T1000 (cell line): ENCODE measurements at places on chromosomes 13 and 19.

DNA sequence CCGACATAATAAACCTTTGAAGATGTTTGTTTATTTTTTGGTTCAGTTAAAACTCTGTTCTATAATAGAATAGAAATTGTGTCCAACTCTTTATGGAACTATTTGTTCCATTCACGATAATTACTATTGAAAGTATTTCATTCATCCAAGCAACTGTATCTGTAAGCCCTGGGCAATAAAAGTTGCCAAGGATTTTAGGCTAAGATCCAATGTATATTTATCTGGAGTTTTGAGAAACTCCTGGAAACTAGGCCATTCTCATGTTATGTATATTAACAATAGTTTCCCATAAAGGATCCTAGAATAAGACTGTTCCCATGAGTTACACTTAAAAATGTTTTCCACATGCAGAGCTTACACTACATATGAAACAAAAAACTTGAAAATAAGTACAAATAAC is 261.6 kb downstream of the SLITRK6 start:
- no peak for DNase-seq

GRCh38 chr13:39825886-39826285 is 170.4 kb downstream of the COG6 start:
- DNase-seq = no peak

DNA sequence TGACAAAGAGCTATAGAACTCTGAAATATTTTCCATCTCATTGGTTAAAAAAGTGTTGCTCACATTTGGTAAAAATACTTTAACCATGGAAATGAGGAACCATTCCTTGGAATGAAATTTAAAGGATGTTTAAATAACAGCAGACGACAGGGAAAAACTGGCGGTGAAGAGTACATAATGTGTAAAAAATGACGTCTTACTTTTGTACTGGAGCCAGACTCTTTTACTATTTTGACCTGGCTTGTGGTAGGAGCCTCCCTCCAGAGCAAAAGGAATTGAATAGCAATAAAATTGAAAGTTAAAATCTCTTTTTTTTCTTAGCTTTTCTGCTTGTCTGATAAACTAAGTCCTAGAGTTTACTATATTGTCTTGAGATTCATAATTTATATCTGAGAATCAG is 426.2 kb upstream of the KLHL1 start:
- DNase-seq = no peak

DNA sequence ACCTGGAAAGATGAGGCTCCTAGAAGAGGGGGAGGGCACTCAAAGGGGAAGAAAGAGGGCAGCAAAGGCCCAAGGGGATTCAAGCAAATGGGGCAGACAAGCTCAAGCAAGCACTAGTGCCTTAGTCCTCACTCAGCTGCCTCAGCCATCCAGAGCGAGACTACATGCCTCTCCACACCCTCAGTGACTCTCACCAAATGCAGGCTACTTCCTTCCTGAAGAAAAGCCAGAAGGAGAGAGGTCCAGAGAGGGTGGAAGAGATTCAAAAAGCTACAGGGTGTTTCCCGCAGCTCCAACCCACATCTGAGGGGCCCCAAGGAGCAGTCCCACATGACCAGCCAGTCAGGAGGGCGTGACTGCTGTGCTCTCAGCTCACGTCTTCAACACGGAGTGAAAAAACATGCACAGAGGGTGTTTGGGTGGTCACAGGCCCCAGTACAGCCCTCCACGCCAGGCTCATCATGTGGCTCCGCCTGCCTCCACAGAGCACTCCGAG is 40.5 kb downstream of the MIPEP start:
- DNase-seq = no peak

- no peak for DNase-seq
Measured at GRCh38 chr13:41188584-41188983, 5.8 kb downstream of the KBTBD7 start.

DNA sequence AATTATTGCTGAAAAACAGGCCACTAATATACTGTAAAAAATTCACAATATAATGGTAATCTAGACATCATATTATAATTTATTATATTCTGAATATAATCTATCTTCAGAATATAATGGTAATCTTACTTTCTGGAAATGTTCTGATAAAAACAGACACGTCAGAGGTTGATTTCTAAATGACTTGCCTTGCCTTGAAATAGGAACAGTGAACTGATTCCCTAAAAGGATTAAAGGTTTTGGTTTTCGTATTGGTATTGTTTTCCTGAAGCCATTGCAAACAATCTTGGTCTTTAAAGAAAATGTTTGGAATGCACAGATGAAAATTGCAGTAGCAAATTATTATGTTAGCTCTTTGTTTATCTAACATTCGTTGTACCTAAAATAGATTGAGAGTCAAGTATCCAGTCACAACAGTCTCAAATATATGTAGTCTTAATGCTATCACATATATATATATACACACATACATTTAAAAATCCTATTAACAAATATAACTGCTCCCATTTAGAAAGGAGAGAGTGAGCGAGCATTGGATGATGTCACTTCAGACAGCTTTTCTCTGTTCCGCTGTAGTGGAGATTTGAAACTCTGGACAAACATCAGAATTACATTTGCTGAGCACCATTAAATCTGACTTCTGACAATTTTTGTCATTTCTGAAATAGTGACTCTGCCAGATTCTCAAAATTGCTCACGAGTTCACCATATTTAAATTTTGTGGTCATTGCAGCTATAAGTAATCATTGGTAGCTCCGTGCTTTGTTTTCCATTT is 1.7 kb downstream of the ITM2B start:
- DNase-seq = no peak

- DNase-seq = no peak
Measured at GRCh38 chr13:108315991-108316390, 46.5 kb downstream of the TNFSF13B start.

DNA sequence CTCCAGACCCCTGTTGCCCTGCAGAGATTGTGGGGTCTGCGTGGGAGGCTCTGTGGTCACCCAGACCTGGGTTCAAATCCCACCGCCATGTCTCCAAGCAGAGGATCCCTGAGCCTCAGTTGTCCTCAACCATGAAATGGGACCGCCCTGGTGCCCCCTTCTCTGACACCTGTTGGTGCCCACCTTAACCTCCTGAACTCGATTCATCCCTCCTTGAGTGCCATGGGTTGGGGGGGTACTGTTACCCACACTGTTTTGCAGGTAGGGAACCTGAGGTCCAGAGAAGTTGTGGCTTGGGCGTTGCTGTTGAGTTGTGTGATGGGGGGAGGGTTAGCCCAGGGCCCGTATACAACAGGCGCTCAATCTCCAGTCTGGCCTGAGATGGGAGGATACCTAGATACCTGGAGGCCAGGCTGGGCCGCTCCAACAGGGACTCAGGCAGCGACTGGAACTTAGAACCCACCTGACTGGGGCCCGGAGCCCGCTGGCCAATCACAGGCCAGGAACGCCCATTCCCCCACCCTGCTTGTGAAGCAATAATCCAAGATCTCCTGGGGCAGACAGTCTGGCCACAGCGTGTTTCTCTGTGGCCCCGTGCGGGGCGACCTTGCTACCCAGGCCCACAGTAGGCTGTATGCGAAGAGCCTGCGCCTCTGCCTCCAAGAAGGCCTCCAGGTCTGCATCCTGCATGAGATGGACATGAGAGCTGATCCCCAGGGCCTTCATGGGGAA is 2.8 kb downstream of the ARID3A start:
- no peak for DNase-seq

- no peak for DNase-seq
Measured at GRCh38 chr13:59534806-59535205, 628.9 kb downstream of the DIAPH3 start.

DNA sequence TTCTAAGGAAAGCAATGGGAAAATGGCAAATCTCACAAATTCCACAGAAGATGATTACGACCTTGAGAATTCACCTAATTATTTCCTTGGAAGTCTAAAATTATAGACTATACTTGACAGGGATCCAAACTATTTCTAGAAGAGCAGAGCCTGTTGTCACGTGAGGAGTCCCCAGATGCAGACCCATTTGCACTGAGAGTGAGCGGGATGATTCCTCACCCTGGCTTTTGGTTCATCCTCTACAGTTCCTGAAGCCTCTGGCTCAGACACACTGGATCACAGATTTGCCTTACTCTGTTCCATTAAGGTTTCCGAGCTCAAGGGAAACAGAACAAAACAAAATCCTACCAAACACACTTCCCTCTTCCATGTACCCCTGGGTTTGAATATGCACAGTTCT is 23.0 kb upstream of the CYSLTR2 start:
- DNase-seq = no peak

DNA sequence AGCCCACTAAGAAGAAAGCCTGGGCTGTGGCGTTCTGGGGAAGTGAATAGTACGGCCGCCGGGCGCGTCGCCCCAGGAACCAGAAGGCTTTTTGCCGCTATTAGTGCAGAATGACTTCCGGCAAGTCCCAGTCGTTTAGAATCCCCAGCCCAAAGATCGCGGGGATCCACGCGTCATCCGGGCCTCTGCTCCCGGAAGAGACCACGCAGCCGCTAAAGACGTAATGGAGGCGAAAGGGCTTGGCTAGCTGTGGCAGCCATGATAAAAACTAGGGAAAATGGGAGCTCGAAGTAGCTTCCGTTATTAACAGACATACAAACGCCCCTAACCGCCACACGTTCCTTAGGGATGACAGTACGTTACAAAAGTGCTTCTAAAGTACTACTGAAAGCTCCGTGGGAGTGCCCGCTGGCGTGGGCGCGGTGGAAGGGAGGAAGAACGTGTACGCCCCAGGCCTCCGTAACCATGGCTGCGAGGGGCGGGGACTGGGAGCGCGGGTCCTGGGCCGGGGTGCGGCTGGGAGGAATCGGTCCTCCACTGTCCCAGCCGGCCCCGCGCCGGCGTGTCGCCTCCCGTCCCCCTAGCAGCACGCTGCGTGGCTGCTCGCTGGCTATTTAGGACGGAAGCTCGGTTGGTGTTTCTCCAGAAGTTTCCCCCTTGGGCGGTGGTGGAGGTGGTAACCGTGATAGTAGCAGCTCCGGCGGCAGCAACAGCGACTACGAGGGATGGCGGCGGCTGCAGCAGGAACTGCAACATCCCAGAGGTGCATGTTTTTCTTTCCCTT is at the start of gene SUGT1:
TSS of gene SUGT1 (plus strand) at position 641 of the 784 bp plus-strand sequence. CDS start at position 726, 85 bp downstream.
- DNase-seq = peak; percentile 72

GRCh38 chr19:34713262-34713637 is 20.8 kb upstream of the ZNF181 start:
- no peak for DNase-seq

DNA sequence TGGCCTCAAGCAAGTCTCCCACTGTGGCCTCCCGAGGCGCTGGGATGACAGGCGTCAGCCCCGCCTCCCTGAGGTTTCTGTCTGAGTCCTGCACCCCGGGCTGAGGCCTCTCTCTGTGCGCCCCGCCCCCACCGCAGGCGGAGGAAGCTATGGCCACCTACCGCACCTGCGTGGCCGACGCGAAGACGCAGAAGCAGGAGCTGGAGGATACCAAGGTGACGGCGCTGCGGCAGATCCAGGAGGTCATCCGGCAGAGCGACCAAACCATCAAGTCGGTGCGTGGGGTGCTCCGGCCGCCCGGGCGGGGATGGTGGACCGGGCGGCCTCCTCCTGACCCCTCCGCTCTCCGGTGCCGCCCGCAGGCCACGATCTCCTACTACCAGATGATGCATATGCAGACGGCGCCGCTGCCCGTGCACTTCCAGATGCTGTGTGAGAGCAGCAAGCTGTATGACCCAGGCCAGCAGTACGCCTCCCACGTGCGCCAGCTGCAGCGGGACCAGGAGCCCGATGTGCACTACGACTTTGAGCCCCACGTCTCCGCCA is 12.7 kb downstream of the ARHGAP45 start:
- no peak for DNase-seq

DNA sequence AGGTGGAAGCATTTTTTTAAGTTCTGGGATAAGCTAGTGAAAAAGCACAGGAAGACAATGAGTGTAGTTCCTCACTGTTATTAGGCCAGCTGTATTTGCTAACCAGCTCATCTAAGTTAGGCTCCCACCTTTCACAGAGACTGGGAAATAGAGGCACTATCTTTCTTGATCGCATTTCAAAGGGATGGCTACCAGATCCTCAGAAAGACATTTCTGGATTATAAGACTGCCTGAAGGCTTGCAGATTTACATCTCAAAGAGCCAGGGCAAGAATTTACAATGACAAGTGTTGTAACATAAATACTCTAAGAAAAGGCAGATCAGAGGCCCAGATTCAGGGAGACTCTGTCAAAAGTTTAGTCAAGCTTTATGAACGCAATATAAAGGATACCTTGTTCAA is 1005.5 kb downstream of the PCDH9 start:
- no peak for DNase-seq

GRCh38 chr19:30090476-30090875 is 148.4 kb downstream of the URI1 start:
- DNase-seq = no peak

DNA sequence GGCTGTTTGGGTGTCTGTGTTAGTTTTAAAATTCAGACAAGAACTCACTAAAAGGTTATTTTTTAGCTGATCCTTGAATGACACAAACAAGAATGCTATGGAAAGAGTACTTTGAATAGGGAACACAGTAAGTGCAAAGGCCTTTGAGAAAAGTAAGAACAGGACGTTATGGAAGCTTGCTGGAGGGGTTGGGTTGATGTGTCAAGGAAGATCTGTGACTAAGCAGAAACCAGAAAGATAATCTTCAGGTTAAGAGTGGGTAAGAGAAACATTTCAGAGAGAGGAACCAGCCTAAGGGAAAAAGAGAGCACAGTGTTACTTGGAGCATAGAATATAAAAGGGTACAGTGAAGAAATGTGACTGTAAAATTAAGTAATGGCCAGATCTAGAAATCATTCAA is 41.2 kb upstream of the TRPC4 start:
- no peak for DNase-seq

DNA sequence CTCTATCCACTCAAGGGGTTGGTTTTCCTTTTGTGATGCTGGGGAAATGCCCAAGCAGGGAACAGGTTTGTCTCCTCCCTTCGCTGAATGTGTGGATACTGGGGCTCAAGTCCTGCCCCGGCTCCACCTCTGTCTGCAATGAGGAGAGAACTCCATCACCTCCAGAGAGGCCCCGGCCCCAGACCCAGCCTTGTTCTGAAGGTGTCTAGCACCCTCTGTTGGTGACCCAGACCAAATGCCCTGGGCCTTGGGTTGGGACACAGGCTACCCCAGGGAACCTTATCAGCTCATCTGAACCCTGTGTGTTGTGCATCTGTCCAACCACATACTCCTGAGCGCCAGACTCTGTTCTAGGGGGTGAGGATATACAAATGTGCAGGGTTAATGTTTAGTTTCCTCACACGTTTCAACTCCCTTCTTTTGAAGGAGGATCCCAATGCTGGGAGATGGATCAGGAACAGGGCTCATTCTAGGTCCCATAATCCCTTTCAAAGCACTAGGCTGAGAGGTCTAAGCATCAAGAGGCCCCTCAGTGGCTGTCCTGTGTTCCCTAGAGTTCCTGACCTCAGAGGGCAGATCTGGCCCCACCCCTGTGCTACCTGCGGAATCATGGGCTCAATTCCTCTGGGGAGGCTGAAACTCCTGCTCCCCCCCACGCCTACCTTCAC is 112.5 kb upstream of the SLC7A1 start:
- DNase-seq = no peak

GRCh38 chr19:55549500-55550320 is 4.4 kb upstream of the SBK3 start:
- DNase-seq = no peak
